AG04449 (cell line): ENCODE measurements at places on chromosomes 16 and 17.

- DNase-seq = no peak
These were observed 5.6 kb upstream of the TBX2 start for GRCh38 chr17:61393904-61394629.

- DNase-seq = peak; percentile 73
These were observed 90.7 kb upstream of the CREBBP start for GRCh38 chr16:3971261-3971660.

- no peak for DNase-seq
These were observed 252.4 kb downstream of the NTN1 start for GRCh38 chr17:9273428-9274391.

- peak; percentile 31 for DNase-seq
These were observed 4.2 kb downstream of the ARMC7 start for GRCh38 chr17:75113798-75114551.

- no peak for DNase-seq
These were observed 385 bp downstream of the CFAP119 start for GRCh38 chr16:30761427-30761927.

DNA sequence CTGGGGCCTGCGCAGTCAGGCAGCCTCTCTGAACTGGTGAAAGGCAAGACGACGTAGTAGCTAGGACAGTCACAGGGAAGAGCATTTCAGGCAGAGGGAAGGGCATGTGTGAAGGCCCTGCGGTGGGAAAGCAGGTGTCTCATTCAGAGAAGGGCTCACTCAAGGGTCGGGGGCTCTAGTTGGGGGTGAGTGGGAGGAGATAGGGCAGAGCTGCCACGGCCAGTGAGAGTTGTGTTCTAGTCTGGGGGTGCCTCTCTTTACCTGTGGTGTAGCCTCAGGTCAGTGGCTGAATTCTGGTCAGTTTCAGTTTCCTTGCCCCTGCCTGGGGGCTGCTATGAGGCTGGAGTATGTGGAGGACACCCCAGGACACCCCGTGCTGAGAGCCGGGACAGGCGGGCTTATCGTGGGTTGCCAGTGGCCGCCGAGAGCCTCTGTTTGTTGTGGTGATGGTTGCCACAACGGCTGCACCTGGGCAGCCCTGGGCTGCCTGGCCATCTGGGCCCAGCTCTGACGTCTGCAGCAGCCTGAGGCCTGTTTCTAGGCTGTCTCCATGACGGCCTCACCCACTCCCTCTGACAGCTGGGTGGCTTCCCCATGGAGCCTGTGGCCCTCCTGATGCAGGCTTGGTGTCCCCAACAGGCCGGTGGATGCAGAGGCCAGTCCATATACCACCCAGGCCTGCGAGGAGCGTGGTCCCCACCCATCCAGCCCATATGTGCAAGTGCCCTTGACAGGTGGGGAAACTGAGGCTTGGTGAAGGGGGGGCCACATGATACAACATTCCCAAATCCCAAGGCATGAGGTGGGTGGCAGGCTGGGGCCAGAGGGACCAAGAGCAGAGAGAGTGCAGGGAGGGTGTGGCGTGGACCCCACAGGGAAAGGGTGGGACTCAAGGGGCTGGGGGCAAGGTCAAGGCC is 10.8 kb downstream of the MAP2K3 start:
- no peak for DNase-seq

- DNase-seq = no peak
These were observed 28.0 kb upstream of the UBE2G1 start for GRCh38 chr17:4394208-4395110.

DNA sequence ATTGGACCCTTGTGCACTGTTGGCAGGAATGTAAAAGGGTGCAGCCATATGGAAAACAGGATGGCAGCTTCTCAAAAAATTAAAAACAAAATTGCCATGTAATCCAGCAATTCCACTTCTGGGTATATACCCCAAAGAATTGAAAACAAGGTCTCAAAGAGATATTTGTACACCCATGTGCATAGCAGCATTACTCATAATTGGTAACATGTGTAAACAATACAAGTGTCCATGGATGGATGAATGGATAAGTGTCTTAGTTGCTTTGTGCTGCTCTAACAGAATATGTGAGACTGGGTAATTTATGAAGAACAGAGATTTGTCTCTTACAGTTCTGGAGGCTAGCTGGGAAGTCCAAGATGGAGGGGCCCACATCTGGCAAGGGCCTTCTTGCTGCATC is 3.8 kb upstream of the RUNDC3A start:
- DNase-seq = no peak

DNA sequence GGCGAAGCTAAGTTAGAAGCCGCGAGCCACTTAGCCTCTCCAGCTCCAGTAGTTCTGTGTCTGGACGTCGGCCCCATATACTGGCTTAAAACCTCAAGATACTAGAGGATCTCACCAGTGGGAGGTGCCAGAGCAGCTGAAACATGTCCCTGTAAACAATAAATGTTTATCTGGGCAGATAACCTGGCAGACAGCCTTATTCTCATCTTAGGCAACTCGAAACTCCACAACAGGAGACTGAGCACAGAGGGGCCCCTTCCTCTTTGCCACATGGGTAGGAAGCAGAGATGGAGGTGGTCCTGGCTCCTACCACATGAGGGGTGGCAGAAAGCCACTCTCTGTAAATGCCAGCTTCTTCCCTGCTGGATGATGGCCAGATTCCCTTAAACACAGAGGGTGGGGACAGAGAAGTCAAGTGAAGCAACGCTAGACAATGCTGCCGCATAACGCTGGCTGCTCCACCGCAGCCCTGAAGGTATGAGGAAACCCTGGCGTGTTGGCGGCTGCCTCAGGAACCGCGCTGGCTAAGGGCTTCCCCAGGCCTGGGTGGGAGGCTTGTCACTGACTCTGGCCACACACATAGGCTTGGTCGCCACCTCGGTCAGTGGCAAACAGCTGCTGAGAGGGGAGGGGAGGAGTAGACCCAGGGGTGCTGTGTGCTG is 67.9 kb downstream of the HIC1 start:
- no peak for DNase-seq

- DNase-seq = no peak
These were observed 9.3 kb downstream of the SLC46A1 start for GRCh38 chr17:28396635-28397239.

DNA sequence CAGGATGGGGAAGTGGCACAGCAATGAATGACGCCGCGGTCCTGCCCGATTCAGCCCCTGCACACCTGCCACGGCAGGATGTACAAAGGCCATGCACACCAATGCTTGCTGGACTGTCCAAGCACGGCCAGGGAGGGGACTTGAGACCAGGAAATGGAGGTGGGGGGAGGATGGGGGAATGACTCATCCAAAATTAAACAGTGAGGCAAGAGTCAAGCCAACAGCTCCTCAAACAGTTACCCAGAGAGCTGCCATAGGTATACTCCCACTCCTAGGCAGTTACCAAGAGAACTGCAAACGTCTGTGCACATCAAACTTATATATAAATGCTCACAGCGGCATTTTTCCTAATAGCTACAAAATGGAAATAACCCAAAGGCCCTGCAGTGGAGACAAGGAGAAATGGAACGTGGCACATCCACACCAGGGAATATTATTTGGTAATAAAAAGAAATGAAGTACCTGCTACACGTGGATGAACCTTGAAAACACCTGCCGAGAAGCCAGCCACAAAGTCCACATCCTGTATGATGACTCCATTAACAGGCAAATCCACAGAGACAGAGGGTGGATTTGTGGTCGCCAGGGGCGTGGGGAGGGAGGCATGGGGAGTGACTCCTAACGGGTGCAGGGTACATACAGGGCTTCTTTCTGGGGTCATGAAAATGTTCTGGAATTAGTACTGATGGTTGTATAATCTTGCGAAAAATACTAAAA is 54.1 kb downstream of the VAC14 start:
- peak; percentile 56 for DNase-seq

- peak; percentile 55 for DNase-seq
These were observed 79.5 kb downstream of the ANKRD11 start for GRCh38 chr16:89410794-89411309.

DNA sequence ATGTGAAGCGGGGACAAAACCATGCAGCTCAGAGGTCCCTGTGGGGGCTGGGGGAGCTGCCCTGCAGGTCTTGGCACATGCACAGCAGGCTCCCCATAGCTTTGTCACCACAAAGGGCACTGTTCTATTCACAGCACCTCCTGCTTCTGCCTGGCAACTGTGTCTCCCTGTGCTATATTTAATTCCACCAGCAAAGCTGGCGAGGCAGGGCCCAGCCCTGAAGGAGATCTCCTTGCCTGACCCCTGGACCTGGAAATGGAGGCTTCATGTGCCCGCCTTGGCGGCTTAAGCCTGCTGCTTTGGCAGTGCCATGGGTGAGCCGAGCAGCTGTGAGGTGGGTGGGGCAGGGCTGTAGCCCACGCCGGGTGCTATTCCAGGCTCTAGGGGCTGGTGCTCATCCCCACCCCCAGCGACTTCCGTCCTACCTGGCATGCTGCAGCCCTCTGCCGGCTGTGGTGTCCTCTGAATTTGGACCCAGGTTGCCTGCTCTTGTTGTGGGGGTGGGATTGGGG is 6.8 kb downstream of the LDHD start:
- DNase-seq = no peak

DNA sequence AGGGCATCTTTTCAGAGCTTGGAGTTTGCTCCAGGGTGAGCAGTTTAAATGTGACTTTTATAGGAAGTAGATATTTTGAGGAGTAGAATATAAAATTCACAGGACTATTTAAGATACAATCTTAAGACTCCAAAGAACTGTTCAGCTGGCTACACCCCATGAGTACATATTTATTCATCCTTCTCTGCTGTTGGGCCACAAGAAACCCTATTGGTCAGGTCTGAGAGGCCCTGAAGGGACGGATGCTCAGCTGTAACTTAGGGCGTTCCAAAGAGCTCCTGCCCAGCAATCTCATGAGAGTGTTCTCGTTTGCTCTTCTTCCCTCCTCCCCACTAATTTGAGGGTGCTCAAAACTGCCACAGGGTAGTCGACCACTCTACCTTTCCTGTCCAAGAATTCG is 7.3 kb downstream of the ST6GALNAC2 start:
- no peak for DNase-seq

DNA sequence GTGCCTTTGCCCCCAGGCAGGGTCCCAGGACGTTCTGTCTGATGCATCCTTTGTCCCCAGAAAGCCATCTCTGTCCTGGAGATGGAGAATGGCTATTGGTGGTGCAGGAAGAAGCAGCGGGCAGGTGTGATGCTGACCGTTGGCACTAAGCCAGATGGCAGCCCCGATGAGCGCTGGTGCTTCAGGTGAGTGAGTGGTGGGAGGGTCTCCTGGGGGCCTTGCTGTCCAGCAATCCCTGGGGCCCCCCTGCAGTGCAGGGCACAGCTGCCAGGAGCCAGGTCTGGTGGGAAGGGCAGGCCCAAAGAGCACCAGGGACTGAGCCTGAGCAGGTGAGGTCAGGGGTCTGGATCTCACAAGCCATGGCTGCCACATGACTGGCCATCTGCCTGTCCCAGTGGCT is 18.1 kb downstream of the TRPV2 start:
- no peak for DNase-seq

- no peak for DNase-seq
These were observed 551 bp downstream of the WDR81 start for GRCh38 chr17:1724869-1725641.

DNA sequence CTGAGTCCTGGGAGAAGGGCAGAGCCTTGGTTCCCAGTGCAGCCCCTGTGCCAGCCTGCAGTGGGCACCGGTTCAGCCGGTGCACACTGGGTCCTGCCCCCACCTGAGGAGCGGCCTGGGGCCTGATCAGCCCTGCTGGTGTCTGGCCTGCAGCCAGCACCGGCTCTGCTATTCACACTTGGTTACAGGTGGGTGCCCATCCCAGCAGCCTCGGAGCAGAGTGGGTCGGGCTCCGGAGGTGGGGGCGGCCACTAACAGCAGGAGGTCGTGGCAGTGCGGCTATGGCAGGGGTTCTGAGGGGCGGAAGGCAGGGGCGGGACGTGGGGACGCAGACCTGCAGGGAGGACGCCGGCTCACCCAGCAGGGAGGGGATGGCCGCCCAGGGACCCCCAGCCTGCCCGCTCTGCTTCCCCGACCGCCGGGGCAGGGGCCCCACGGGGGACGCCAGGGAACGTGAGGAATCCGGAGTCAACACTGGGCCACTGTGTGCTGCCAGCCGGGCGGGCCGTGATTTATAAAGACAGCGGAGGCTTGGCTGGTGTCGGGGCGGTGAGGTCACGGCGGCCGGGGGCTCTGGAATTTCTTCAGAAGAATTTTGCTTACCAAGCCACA is 20.3 kb downstream of the METRNL start:
- no peak for DNase-seq

GRCh38 chr16:86990451-86990850 is 326.7 kb downstream of the C16orf95 start:
- no peak for DNase-seq
